Muscle of arm (tissue), 14 donors: ENCODE measurements at places on chromosomes 7 and 10. TPM values are rescaled to one million over a fixed set of nuclear protein-coding genes. Genes with fewer than 3 reads are reported as not detected.

- no peak for DNase-seq
These were observed 32.1 kb downstream of the LRRC27 start for GRCh38 chr10:132363921-132364593.

DNA sequence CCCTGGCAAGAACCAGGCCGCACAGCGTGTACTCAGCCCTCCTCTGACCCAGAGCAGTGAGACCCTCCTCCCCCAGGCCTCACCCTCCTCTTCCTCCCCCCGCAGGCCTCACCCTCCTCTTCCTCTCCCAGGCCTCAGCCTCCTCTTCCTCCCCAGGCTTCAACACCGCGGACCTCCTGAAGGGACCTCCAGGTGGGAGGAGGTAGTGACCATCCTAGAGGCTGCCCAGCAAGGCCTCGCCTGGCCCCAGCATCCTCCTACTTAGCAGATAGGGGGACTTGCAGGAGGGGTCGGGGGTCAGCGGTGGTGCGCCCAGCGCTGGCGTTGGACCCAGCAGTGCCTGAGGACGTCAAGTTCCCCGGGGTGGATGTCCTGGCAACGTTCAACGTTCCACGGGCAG lies 270.8 kb downstream of the ELFN1 start:
- DNase-seq = no peak

- peak; percentile 63 for DNase-seq
These were observed 652 bp downstream of the ATOH7 start for GRCh38 chr10:68231106-68231816.

GRCh38 chr7:111438369-111439289 lies 123.7 kb downstream of the IMMP2L start:
- peak; percentile 11 for DNase-seq

Gene ZNF727
- not detected for polyA plus RNA-seq

Gene SOSTDC1
- 39.3 TPM for polyA plus RNA-seq

DNA sequence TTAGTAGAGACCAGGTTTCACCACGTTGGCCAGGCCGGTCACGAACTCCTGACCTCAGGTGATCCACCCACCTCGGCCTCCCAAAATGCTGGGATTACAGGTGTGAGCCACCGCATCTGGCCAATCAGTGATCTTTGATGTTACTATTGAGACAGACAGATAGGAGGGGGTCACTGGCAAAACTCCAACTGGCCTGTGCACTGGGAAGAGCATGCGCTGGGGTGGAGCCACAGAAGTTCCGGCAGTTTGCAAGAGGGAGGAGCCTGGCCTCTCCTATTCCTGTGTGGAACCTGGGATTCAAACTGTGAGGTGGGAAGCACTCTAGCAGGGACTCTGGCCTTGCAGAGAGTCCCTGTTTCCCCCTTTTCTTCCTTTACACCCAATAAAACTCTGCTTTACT lies 60.7 kb downstream of the NEBL start:
- no peak for DNase-seq

DNA sequence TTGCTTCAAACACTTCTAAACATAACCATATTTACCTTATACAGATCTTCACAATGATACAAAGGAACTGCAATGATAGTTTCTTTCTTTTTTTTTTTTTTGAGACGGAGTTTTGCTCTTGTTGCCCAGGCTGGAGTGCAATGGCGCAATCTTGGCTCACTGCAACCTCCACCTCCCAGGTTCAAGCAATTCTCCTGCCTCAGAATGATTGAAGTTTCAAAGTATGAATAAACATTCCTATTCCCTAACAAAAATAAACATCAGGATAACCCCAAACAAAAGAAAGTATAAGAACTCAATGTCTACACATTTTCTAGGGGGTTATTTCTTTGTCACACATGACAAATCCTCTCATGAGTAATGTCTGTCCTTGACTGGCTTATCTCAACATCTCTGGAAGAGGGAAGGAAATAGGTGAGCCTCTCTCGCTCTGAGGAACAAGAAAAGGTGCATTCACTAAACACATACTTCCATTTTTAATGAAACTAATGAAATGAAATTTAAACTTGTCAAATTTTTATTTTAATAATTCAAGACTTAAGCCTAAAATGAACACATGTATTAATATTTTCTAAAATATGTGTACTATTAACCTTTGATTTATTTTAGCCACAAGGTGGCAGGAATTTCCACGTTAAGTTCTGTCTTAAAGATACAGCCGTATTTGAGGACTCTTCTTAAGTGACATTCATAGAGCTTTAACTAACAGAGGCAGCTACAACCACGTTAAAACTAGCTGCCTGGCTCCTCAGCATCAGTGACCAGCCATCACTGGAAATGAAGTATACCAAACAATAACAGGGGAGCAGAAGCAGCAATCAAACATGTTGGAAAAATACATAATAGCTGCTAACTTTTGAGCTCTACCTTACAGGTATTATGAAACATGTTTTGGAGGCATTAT lies 58.3 kb downstream of the MALSU1 start:
- peak; percentile 41 for DNase-seq

Gene GRM8
- polyA plus RNA-seq = 0.23 TPM

GRCh38 chr10:10658172-10658785 lies 359.4 kb upstream of the CELF2 start:
- DNase-seq = no peak

Gene ARHGAP22
- 1.4 TPM for polyA plus RNA-seq

Gene CYP3A7
- not detected for polyA plus RNA-seq
